Cerebellar nuclear complex (tissue), 1 donor: ENCODE measurements at places on chromosomes 16 and 17.

DNA sequence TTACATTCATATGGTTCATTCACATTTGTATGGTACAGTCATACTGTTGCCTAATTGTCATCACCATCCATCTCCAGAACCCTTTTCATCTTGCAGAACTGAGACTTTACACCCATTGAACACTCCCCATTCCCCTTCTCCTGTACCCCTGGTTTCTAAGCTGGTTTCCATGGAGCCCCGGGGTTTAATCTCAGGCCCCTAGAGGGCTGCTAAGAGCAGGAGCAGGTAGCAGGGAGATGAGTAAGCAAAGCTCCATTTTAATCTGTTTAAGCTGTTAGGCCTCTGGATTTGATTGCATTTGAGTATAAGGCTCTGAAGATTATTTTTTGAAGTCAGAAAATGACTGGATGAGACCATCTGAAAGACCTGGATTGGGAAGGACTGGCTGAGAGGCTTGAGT, 68.5 kb upstream of the RPL38 start:
- no peak for DNase-seq

- DNase-seq = no peak
Observed at GRCh38 chr16:8236816-8237215, 353.5 kb downstream of the TMEM114 start.

- DNase-seq = no peak
Observed at GRCh38 chr17:82086941-82087906, 10.8 kb downstream of the FASN start.

GRCh38 chr16:610513-611381, 20.0 kb upstream of the WFIKKN1 start:
- DNase-seq = no peak

DNA sequence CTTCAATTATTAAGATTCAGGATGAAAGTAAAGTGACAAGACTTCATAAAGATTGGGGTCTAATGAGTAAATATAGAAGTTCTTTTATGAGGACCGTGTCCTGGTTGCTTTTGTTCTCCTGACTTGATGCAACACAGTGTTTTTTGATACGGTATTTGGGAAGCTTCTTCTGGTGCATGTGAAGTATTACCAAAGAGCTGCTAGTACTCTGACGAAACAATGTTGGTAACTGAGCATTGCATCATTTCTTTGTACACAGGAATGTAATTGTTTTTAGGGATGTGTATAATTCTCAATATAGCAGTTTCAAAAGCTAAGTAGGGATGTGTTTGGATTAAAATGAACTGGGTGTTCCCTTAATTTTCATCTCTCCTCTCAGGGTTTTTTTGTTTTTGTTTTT, 15.9 kb downstream of the KPNB1 start:
- no peak for DNase-seq

DNA sequence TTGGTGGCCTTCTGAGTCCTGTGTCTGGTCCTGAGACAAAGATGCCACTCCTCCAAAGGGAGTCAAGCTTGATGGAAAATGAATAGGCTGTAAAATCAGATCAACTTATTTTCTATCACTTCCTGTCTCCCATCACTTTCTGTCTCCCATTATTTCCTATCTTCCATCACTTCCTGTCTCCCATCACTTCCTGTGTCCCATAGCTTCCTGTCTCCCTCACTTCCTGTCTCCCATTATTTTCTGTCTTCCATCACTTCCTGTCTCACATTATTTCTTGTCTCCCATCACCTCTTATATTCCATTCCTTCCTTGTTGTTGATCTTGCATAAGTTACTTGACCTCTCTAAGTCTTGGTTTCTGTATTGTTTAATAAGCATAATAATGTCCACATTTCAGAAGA, 418.5 kb upstream of the EEF2KMT start:
- DNase-seq = no peak

DNA sequence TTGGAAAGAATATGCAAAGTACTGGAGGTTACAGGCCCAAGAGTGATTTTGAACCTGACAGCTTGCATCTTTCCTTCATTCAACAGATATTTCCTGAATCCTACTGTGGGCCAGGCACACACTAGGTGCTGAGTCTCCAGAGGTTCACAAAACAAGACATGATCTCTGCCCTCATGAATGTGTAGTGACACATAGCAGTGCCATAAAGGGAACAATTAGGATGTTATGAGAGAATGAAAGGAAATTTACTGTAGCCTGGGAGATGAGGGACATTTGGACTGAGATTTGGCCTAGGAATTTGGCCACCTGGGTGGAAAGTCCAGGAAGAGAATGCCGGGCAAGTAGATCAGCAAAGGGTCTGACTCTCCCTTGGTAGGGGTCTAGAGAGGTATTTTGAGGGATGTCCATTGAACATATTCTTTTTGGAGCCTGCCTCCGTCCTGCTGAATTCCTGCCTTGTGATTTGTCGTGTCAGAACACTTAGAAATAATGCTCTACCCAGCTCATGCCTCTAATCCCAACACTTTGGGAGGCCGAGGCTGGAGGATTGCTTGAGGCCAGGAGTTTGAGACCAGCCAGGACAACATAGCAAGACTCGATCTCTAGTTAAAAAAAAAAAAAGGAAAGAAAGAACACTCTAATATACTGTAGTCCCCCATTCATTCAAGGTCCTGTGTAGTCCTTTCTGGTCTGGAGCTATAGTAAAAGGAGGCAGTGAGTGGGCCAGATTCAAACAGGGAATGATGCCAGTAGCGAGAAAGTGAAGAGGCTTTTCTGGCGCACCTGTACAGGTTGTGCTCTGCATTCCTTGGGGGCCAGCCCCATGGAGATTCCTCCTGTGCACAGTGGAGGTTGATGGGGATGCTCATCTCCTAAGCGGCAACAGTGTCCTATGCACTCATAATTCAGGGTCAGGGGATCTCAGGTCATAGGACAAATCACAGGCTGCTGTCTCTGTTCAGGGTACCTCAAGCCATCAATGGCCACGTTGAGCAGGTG, 90.6 kb upstream of the CLEC18A start:
- DNase-seq = no peak

- DNase-seq = no peak
Observed at GRCh38 chr16:1993731-1994131, 4.0 kb downstream of the SYNGR3 start.

GRCh38 chr17:75764711-75765421, at the start of gene GALK1:
TSS of gene GALK1 (minus strand) at chr17:75765192. CDS start at chr17:75765136, 56 bp downstream.
- no peak for DNase-seq

DNA sequence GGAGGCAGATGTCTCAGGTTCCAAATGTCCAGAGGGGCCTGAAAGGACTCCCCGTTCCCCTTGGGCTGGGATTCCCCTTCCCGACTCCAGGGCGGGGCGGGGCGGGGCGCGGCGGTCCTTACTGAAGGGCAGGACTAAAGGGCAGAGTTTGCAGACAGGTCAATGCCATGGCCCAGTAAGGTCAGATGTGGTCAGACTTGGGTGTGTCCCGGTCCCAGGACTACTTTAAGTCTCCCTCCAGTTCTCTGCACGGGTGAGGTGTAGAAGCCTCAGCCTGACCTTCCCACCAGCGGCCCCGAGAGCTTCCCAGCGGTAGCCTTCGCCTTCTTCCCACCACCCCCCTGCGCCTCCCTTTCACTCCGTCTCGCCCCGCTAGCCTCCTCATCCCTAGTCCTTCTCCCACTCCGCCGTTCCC, 532 bp downstream of the KDM6B start:
- no peak for DNase-seq

DNA sequence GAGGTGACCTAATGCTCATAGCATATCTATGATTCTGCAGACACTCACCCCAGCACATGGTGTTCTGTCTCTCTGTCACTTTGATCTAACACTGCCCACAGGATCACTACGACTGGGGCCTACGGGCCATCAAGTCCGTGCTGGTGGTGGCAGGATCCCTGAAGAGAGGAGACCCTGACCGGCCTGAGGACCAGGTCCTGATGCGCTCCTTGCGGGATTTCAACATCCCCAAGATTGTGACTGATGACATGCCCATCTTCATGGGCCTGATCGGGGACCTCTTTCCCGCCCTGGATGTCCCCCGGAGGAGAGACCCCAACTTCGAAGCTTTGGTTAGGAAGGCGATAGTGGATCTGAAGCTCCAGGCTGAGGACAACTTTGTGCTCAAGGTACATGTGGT, 146.4 kb downstream of the DNAH9 start:
- no peak for DNase-seq

GRCh38 chr17:72332367-72332766, 211.5 kb downstream of the SOX9 start:
- no peak for DNase-seq

DNA sequence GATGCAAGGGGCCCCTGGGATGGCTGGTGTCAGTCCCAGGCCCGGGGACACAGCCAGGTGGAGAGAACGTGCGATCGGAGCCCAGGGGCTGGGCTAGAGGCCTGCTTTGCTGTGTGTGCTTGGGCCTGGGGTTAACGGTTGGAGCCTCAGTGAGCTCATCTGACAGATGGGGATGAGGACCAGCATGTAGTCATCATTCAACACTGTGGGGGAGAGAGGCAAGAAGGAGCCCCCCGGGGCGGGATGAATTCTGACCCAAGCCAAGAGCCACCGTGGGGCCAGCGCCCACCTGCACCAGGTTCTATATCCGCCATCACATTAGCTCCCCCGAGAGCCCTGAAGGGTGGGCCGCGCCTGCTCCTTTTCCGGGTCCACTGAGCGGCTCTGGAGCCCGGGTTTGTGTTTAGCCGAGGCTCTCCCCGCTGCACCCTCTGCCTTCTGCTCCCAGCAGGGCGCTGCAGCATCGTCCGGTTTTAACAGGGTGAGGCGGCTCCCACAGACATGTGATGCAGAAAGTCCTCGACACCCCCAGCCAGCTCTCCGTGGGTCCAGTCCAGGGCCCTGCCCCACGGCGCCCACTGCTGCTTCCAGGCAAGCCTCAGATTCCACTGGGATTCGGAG, 365.7 kb downstream of the SEC14L1 start:
- DNase-seq = no peak

DNA sequence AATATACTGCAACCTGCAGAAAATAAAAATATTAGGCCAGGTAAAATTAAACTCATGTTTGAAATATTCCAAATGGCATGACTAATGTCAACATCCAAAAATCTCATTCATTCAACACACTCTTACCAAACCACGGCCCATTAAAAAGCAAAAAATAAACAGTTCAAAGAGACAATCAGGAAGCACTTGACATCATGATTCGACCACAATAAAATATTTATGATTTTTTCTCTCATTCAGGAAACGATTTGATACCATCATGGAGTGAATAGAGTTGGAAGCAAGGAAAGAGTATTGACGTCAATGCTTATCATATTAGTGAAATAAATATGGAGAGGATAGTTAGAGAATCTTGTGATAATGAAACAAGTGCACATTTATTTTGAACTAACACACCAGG, 354.1 kb downstream of the KCNJ2 start:
- no peak for DNase-seq

- no peak for DNase-seq
Observed at GRCh38 chr16:68943961-68944360, 100.6 kb downstream of the TANGO6 start.

- no peak for DNase-seq
Observed at GRCh38 chr16:68351463-68351862, 40.6 kb downstream of the PRMT7 start.

DNA sequence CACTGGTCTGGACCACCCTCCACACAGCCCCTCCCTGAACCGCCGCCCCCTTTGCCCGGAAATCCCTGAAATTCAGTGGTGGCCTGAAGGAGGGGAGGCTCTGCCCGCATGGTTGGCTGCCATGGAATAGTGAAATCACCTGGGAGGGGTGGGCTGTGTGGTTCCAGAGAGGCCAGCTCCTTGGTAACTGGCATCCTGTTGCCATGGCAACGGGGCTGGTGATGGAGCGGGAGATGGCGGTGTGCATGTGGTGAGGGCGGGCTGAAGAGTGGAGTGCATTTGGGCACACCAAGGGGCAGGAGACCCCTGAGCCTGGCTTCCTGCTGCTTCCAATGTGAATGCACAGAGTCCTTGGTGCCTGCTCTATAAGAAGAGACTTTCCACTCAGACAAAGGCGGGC, 2.4 kb downstream of the EFNB3 start:
- DNase-seq = no peak

- DNase-seq = no peak
Observed at GRCh38 chr17:17700251-17700969, 19.2 kb downstream of the RAI1 start.

GRCh38 chr17:61007980-61008379, 330.3 kb downstream of the BCAS3 start:
- no peak for DNase-seq

DNA sequence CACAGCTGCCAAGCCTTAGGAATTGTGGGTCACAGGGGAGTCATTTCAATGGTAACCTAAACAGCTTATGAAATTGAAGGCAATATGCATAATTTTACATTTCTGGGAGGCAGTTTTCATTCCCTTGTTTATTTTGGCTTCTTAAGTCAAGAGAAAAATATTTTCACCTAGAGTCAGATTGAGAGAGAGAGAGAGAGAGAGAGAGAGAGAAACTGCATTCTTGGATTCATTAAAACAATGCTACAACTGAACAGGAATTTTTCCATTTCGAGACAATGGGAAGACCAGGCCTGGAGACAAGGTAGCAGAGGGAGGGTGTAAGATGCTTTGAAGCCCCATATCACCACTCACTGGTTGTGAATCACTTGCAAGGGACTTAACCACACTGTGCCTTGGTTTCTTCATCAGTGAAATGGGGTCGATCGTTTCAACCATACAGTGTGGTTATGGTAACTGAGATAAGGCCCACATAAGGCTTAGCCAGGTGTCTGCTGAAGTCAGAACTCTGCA, 224.7 kb upstream of the IRX3 start:
- DNase-seq = no peak

DNA sequence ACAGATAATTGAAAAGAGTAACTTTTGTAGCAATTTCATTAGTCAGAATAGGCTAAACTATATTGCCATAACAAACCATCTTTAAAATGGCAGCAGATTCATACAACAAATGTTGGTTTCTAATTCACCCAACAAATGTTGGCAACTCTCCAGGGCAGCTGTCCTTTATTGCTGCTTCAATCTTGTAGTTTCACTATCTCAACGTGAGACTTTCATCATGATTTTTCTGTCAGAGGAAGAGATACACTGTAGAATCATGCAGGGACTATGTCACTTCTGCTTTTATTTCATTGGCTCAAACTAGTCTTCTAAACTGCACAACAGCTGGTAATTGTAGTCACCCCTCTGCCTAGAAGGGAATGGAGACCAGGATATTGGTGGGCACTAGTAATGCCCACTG, 174.2 kb downstream of the TANC2 start:
- DNase-seq = no peak

DNA sequence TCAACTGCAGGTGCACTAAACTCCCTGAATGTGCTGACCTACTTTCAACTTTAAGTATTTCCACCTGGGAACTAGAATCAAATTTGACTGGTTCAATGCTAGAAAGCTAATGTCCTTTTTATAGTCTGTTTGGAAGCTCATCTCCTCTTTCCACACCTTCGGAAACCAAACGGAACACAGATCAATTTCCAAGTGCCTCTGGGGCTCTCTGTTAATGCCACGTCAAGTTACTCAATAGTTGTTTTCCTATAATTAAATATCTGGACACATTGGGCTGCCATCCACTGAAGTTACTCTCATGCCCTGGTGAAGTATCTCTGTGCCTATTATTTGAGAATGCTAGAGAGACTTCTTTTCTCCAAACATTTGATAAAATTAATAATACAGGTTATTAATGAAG, 29.7 kb downstream of the ABAT start:
- DNase-seq = no peak

- DNase-seq = no peak
Observed at GRCh38 chr16:3115003-3115402, 2.6 kb downstream of the ZNF205 start.
